Tongue (tissue), 3 donors: ENCODE measurements at places on chromosomes 5 and 9.

DNA sequence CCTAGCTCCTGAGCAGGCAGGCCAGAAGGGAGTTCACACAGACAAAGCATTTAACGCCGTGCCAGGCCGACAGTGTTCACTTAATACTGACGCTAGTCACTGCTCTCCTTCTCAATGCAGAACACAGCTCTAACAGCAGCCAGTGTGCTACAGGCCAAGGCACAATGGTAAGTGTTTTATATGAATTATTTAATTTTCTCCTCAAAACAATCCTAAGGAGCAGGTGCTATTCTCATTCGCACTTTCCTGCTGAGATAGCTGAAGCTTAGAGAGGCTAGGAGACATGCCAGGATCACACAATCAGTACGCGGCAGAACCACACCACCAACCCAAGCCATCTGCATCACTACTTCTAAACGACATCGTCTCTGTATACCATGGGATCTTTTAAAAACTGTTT, 170.7 kb downstream of the SPOCK1 start:
- DNase-seq: no peak

- DNase-seq: peak; percentile 32
Observed at GRCh38 chr9:34588671-34589635, 571 bp downstream of the CNTFR start.

DNA sequence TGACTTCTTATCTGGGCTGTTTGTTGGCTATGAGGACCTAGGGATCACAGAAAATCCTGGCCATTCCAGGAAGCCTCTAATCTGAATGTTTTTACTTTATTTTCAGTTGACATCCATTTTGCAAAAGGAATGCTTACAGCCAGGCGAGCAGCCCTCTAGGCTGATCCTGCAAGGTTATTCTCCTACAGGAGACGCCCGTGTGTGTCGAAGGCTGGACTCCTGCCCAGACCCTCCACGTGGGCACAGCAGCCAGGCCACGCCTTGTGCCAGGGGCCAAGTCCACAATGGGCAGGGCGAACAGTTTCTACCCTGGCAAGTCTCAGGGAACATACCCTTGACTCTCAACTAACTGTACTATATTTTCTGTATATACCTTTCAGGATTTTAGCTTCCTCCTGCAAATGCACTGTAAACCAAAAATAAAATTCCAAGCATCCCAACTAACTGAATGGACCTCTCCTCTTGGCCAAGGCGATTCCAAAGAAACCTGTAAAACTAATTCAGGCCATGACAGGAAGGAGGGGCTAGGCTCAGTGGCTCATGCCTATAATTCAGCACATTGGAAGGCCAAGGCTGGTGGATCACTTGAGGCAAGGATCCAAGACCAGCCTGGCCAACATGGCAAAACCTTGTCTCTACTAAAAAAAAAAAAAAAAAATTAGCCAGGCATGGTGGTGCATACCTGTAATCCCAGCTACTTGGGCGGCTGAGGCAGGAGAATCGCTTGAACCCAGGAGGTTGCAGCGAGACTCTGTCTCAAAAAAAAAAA, 5.7 kb downstream of the CMBL start:
- no peak for DNase-seq

- DNase-seq: no peak
Observed at GRCh38 chr5:124512236-124512635, 234.2 kb downstream of the ZNF608 start.

- no peak for DNase-seq
Observed at GRCh38 chr5:10445352-10445751, 3.7 kb downstream of the ROPN1L start.

DNA sequence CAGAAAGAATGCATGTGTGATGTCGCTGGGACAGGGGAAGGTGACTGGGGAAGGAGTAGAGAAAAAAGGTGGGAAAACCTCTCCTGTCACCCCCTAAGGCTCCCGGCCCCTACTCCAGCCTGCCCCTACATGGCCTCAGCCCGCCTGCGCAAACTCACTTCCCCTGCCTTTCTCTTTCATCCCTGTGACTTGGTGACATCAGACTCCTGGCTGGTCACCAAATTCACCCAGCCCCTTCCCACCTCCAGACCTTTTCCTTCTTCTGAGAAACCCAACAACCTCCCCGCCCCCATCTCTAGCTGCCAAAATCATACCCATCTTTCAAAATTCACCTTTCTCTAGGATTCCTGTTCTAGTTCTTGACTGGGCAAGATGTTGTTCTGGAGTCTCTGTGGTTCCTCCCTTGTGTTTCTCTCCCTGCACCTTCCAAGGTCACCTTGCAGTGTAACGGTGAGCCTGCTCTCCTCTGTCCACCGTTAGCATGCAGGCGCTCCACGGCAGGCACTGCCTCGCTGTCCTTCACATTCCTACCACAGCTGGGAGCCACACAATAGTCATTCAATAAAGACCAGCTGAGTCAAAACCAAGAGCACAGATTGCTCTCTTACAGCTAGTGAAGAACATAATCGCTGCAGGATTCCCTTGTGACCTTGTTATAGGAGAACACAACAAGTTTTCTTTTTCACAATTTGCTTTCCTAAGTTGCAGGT, 134.5 kb downstream of the FANCC start:
- DNase-seq: no peak
